Dermis microvascular lymphatic vessel endothelial cell (primary cell): ENCODE measurements at places on chromosomes 2 and 18. TPM values are rescaled to one million over a fixed set of nuclear protein-coding genes. Genes with fewer than 3 reads are reported as not detected.

DNA sequence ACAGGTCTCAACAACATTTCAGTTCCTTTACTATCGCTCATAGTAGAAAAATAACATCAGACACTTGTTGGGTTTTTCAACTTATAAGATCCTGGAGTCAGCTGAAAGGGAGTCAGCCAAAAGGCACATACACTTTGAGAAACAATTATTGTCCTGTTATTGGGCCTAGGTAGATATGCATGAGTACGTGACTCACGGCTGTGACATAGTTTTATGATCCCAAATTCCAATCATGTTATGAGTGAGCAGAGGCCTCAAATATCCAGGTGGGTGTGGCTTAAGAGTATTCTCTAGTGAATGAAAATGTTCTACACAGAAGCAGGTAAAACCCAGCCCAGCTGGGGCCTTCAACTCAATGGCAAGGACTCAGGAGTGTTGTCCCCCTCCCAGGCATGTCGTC is 27.2 kb downstream of the SERPINB8 start:
- no peak for DNase-seq

DNA sequence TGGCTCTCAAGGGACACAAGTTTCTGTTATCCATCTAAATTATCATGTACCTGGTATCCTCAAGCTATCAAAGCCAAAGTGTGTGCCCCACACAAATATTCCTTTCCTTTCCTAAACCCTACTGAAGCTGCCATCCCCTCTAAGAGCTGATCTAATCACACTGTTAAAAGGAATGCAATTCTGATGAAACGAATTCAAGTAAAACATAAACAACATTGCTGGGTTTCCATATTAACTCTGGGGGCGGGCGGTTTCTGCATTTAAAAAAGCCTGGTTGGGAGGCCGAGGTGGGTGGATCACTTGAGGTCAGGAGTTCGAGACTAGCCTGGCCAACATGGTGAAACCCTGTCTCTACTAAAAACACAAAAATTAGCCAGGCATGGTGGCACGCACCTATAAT is 41.9 kb upstream of the PCBP1 start:
- DNase-seq = no peak

GRCh38 chr2:173854840-173855239 is 110.3 kb downstream of the SP3 start:
- no peak for DNase-seq

DNA sequence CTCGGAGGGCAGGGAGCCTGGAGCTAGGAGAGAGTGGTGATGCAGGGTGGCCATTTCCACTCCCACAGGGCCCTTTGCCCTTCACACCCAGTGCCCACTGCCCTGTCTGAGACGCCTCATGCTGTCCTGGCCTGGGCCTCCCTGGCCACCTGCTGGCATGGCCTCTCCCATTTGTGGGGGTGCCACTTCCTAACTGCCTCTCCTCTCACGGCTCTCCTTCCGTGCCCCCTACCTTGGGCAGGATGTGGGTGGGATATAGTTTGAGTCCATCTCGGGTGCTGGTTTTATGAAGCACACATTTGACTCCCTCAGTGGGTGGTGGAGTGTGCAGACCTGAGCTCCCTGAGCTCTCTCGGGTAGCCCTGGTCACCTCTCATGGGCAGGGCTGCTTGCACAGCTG is 46.0 kb downstream of the DGKD start:
- DNase-seq = no peak

- no peak for DNase-seq
Measured at GRCh38 chr2:237725661-237726060, 72.9 kb upstream of the RBM44 start.

- DNase-seq = no peak
Measured at GRCh38 chr2:3179208-3179607, 198.4 kb downstream of the EIPR1 start.

DNA sequence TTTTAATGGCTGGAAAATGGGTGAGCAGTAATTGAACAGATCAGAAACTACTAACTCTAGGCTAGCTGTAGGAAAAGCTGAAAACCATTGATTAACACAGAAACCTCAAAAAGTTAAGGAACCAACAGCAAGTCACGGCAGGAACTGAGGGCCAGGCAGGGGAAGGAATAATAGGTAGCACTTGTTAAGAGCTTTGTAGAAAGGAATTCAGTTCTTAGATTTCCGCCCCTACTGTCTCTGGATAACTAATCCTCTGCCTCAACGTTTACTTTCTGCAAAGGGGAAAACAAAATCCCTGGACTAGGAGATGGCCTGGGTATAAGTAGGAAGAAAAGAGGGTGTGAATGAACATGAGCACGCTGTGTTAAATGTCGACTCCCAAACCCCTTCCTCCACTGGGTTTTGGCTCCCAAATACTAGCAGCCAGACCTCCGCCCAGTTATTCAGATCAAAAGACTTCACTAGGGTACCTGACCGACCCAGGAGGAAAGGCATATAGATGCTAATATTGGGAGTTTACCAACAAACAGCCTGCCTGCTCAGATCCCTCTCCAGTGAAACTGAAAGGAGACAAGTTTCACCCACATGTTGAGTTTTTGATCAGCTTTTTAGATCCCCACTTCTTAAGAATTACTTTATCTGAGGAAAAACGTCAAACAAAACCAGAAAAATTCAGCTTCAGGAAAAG is 12.4 kb downstream of the SMAD2 start:
- no peak for DNase-seq

DNA sequence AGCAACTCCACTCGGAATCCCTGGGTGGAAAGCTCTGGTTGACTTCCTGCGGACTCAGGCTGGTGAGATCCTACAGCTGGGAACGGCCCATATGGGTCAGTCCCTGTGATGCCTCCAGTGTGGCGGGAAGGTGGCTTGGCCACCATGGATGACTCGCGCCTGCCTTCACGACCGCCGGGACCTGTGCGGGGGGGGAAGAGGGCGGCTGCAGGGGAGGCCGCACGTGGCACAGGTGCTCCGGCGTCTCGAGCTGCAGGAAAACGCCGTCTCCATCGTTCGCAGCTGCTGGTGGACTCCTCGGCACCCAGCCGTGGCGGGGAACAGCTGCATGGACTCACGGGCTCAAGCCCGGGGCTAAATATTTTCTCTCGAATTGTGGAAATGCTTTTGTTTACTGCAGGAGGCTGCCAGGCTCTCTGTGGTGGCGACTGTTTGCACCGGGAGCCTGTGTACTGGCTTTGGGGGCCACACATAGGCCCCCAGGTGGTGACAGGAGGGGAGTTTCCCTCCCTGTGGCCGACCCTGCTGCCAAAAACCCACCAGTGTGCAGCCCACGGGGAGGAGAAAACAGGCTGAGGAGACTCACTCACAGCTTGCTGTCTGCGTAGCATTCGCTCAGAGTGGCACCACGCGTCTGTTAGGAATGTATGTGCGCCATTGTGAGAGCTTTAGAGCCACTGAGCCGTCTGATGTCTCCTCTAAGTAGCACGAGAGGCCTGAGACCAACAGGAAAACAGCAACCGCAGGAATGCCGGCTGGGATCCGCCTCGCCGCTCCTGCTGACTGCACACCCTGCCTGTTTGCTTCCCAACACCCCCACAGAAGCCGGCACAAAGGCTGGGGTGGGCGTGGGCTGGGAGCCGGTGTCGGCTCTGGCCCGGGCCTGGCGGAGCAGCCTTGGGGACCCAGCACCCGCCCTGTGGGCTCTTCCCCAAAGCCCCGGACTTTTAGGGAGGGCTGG is 89.2 kb downstream of the NFATC1 start:
- DNase-seq = peak; percentile 96

DNA sequence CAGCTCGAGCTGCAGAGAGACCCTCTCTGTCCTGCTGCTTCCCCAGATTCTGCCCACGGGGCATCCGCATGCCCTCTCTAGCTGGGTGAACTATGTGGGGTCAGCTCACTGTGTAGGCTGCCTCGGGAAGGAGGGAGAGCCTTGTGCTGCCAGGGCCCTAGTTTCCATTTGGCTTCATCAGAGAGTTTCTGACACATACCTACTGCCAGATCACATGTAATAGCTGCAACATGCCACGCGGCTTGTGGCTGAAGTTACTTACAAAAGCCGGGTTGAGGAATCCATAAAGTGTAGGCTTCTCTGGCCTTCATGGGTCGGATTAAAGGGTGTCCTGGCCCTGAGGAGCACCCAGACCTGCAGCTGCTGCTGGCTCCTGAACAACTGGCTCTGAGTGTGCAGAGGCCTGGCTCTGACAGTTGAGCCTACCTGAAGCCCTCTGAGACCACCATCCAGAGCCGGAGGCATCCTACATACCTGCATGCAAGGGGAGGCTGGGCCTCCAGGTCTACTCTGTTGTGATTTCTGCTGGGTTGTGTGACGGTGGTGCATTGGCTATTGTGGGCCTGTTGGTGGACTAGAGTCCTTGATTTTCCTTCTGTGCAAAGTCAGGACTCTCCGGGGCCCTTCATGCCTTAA is 130.0 kb downstream of the SH3RF3 start:
- DNase-seq = no peak

DNA sequence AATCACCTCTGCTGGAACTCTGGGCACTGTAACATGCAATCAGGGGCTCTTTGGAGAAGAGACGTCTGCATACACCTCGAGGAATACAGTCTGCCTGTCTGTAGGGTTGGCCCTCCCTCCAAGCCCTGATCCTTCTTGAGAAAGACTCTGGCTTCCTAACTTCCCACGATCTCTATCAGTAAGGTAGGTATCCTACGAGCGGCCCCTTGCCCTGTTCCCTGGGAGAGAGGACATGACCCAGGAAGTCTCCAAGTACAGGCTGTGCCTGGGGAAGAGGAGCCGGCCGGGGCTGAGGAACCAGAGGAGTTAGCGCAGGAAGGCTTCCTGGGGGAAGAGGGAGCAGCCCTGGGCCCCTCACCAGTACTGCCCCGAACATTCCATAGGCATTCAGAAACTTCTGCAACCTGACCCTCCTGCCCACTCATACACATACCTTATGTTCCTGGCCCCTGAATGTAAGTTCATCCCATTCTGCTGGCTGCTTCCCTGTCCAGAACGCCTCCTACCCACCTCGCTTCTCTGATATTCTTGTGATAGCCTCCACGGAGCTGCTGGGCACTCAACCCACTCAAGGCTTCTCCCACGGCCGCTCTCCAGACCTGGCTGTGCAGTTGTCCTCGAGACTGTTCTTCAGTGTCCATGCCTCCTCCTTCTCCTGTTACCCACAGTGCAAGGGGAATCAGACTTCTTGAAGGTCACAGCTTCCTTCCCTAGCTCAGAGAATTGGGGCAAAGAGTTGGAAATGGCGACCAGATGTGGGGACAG is 116.1 kb downstream of the CYP26B1 start:
- no peak for DNase-seq

DNA sequence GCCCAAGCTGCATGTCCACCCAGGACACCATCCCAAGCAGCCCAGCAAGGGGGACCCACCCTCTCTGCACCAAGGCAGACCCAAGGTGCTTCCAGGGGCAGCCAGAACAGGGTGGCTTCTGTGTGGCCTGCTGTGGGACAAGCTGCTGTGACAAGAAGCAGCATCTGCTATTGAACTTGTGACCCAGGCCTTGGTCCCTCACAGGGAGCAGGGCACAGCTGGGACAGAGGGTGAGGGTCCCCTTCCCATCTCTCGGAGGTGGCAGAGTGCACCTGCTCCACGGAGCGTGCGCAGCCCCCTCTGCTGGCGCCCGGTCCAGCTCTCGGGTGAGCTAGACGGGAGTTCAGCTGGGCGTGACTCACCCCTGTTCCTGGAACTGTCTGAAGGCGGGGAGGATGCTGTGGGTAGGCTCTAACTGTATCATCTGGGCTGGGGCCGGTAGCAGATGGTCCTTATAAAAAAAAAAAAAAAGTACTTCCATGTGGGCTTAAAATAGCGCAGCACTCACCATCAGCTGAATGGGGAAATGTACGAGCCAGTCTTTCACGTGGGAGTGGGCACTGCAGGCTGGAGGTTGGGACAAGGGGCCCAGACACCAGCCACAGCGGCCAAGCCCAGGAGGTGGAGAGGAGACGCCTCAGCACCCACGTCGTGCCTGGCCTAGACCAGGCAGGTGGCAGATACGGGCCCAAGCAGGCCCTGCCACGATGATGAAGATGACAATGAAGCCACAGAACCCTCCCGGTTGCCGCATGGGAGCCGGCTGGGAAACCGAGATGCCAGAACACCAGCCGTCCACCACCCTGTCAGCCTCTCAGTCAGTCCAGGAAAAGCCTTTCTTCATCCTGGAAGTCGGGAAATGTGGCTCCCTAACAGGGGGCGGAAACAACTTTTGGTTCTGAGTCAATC is 136.8 kb upstream of the ID2 start:
- no peak for DNase-seq

GRCh38 chr2:217387776-217388387 is 528.0 kb upstream of the TNP1 start:
- no peak for DNase-seq

DNA sequence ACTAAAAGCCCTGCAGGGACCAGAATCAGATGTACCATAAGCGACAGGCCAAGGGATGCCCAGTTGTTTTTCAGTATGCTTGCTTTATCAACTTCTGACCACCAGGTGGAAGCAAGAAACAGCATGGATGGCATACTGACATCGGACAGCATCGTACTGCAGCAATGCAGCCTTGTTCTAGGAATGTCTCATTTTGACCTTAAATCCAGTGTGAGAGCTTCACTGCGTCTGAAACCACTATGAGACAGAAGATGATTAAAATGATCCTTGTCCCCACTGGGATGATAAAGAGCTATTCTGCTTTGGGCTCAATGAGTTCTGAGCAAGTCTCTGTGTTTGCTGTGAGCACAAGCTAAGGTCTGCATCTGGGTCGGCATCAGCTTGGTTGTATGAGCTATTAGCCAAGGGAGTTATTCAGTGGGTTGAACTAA is 54.3 kb downstream of the CDK15 start:
- DNase-seq = peak; percentile 51

- peak; percentile 6 for DNase-seq
Measured at GRCh38 chr18:26504831-26505230, 43.5 kb downstream of the KCTD1 start.

DNA sequence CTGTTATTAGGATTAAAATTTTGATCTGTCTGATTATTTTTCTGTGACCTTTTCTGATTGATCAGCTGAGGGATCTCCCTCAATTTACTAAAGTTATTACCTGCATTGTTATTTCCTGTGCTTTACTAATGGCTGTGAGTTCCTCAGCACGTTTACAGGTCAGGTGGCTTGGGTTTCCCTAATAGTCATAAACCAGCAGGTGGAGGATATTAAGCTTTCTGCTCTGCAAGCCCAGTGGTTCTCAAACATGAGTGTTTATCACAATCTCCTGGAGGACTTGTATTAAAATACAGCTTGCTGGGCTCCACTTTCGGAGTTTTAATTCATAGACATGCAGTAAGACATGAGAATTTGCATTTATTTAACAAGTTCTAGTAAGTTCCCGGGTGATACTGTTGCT is 22.4 kb upstream of the UGP2 start:
- no peak for DNase-seq

DNA sequence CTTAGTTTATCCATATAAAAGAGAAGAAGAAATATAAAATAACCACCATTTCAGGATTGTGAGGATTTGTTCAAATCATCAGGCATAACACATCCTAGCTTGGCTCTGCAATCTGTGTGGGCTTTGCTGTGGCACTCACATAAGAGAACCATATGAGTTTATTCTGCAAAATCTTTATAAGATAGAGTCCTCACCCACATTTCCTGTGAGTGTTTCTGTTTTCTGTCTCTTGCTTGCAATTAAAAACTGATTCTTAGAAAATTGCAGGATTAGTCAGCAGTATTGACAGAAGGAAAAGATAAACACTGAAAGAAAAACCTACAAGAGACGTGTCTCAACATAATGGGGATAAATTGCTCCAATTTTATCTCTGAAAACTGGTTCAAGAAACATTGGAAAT is 258.5 kb downstream of the RND3 start:
- no peak for DNase-seq

PDCD1 gene
- under 0.01 TPM in 1 of 2 replicates, not detected in the other for total RNA-seq

CPO gene
- not detected in 2 replicates for total RNA-seq

NOSTRIN gene
- total RNA-seq = 2.5 and 2.8 TPM in 2 replicates

CCDC121 gene
- 1.0 and 1.3 TPM in 2 replicates for total RNA-seq

VIL1 gene
- total RNA-seq = not detected in 2 replicates
